ENCODE measurements at places on chromosomes 5 and 9.

DNA sequence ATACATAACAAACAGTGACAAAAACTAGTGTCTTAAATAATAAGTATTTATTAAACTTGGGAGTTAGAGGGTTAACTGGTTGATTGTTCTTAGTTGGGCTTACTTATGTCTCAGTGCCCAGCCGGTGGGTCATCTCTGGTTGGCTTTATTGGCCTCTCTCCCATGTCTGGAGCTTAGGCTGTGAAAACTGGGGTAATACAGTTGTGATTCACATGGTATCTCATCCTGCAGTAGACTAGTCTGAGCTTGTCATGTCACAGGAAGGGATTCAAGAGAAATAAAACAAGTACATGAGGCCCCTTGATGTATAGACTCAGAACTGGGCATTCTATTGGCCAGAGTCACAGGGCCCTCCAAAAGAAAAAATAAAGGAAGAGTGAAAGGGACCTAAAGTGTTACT is 466.4 kb upstream of the SMC2 start:
- DNase-seq, result no peak

- DNase-seq, result no peak
Observed at GRCh38 chr5:173397516-173397915, 69.3 kb upstream of the STC2 start.

DNA sequence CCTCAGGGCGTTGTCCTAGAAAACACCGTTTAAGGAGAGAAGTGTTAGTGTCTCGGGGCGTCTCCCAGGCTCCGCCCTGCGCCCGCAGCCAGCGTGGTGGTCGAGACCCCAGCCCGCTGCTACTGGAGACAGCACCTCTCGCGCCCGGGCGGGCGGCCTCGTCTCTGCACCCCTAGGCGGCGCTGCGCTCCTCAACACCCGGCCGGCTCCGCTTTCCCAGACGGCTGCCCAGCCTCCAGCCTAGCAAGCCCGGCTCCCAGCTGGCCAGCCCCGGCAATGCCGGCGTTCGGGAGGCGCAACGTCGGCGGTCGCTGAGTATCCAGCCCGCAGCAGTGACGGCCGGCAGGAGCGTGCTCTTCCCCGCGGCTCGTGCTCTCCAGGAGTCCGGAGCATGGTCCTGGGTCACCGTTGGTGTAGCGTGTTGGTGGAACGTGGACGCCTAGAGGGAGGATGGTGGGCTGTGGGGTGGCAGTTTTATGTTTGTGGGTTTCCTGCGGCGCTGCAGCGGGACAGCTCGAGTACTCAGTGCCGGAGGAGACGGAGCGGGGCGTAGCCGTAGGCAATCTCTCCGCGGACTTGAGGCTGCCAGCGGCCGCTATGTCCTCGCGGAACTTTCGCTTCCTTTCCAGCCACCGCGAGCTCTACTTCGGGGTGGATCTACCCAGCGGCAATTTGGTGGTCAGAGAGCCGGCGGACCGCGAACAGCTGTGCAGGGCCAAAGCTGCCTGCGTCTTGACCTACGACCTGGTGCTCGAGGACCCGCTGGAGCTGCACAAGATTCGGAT is 536 bp downstream of the PCDHAC1 start:
- DNase-seq, result peak; percentile 5

DNA sequence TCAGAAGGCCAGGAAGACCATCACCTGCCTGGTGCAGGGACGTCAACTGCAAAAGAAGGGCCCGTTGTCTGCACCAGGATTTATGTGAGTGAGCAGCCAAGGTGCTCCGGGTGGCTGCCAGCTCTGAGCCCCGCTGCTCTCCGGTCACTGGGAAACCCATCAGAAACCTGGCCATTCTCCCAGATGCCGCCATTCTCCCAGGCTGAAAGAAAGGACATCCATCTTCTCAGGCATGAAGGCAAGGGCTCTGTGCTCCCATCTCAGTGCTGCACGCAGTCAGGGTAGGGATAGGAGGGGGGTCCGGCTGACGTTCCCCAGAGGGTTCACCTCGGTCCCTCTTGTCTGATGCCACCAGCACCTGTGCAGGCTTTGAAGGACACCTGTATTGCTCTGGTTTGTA is 158.4 kb downstream of the ERCC6L2 start:
- DNase-seq, result no peak

- no peak for DNase-seq
Observed at GRCh38 chr5:21159510-21160059, 1171.6 kb upstream of the CDH18 start.

Data from astrocyte (in vitro differentiated cells and primary cell).